ENCODE measurements at places on chromosomes 6 and 20. TPM values are rescaled to one million over a fixed set of nuclear protein-coding genes. Genes with fewer than 3 reads are reported as not detected.

The CDS2 gene
- 33.0 TPM for polyA plus RNA-seq

The C6orf118 gene
- 8.4 TPM for polyA plus RNA-seq

The RAE1 gene
- polyA plus RNA-seq = 54.4 TPM

The MAP1LC3A gene
- 20.0 TPM for polyA plus RNA-seq

The PXDC1 gene
- 25.5 TPM for polyA plus RNA-seq

The GPR63 gene
- polyA plus RNA-seq = 2.9 TPM

The STMN3 gene
- 25.4 TPM for polyA plus RNA-seq

The TP53TG5 gene
- 2.2 TPM for polyA plus RNA-seq

The PROCR gene
- 7.5 TPM for polyA plus RNA-seq

The RCAN2 gene
- polyA plus RNA-seq = 28.9 TPM

The LHFPL5 gene
- not detected for polyA plus RNA-seq
